ENCODE measurements at places on chromosomes 2 and 18.
A peak's percentile ranks its signal among the peaks of the same experiment; 100 is the strongest.

DNA sequence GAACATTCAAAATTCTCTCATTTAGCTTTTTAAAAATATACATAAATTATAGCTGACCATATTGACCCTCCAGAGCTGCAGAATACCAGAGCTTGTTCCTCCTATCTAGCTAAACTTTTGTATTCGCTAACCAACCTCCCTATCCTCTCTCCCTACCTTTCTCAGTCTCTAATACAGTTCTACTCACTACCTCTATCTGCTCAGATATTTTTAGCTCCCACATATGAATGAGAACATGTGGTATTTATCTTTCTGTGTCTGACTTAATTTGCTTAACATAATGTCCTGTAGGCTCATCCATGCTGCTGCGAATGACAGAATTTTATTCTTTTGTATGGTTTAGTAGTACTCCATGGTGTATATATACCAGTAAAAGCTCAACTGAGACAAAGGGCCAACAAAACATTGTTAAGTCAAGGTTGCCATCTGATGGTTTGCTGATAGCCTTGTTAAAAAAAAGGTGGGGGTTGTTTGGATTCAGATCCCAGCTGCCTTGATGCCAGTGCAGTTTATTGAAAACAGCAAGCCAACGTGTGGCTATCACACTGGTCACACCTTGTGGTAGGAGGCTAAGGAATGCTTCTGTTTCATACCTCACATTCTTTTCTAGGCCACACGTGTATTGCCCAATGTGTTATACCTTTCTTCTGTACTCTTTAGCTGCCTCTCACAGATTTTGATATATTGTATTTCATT is 101.5 kb downstream of the VWA3B start:
- no peak for DNase-seq

- DNase-seq: no peak
These were observed 31.9 kb downstream of the NFATC1 start for GRCh38 chr18:79427368-79428225.

- DNase-seq: no peak
These were observed 15.4 kb upstream of the PMAIP1 start for GRCh38 chr18:59884351-59884750.

- DNase-seq: peak; percentile 52
These were observed 43.0 kb downstream of the KLF7 start for GRCh38 chr2:207122651-207123334.

DNA sequence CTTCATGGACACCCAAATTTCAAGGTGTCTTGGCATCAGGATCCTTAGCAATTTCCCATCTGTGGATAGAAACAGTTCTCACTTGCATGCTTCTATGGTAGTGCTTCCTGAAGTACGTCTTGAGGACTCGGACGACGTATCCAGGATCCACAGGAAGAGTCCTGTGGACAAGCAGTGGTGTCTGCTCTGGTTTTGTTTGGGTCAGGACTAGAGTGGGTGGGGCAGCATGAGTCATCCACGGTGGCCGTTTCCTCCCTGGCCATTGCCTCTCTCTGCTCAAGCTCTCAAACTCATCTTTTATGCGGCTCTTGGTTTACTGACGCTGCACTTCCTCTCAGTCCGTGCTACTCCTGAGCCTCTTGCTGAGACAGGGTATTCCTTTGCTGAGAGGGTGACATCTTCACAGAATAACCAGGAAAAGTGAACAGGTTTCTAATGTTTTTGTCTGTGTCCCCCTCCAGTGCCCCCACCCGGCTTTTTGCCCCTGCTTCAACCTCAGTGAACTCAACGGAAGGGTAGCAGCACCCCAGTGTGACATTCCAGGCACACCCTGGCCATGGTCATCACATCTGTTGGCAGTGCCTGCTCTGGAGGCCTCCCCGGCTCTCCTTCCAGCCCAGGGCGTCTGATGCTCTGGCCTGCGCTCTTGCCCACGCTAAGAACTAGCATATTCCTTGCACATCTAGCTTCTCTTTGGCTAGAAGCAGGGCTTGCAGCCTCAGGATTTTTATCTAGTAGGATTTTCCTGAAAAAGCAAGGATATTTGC is 62.2 kb downstream of the ARMC9 start:
- DNase-seq: peak; percentile 52

GRCh38 chr2:60529785-60530627 is 23.4 kb downstream of the BCL11A start:
- DNase-seq: no peak

GRCh38 chr2:150788426-150789140 is 301.1 kb upstream of the RND3 start:
- no peak for DNase-seq

- DNase-seq: no peak
These were observed 17.9 kb downstream of the PIAS2 start for GRCh38 chr18:46899274-46899948.

GRCh38 chr2:177740700-177741099 is 331.9 kb downstream of the PDE11A start:
- no peak for DNase-seq

DNA sequence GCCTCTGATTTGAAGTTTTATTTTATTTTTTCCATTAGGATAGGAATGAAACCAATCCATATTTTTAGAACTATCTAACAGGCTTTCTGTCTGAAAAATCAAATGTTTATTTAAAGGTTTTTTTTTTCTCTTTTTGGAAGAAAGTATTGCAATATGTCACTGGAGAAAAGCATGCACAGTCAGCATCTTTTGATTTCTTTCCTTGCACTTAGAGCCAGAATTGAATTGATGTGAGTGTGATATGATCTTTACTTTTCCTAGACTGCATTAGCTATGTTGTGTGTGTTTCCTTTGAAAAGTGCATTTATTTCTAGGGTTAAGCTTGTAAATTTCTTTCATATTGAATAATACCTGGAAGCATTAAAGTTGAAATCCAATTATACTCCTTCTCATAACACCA is 87.6 kb downstream of the ASXL3 start:
- DNase-seq: no peak

DNA sequence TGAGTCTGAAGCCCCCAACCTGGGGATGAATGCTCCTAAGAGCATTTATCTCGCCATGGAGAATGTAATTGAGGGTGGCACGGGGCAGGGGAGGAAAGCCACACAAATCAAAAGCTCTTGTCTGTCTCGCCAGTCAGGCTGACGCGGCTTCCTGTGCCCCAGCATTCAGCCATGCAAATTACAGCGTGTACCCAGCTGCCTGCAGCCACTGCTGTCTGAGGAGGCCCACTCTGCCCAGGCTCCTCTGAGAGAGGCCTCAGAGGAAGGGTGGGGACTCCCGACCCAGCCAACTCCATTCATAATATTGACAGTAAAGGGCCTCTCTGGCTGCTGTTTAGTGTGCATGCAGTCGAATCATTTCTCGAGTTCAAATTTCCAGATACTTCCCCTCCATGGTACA is 22.0 kb downstream of the SMAD7 start:
- DNase-seq: peak; percentile 74

- no peak for DNase-seq
These were observed 333.2 kb downstream of the SOX11 start for GRCh38 chr2:6025391-6025790.

DNA sequence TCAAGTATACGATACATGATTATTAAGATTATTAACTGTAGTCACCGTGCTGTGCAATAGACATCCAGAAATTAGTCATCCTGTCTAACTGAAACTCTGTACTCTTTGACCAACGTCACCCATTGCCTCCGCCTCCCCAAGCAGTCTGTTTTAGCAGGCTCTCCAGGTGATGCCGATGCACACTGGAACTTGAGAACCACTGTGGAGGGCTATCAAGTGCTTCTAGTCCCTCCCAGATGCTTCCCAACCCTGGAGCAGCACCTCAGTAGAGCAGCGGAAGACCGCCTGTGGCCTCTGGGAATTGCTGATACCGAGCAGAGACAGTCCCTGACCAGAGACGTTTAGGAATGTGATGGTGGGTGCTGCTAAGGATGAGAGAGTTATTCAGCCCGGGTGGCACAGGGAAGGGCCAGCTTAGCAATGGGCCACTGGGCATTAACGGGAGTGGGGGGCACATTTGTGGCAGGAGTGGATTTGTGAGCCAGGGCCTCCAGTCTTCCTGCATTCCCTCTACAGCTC is 50.7 kb downstream of the LIPG start:
- DNase-seq: no peak

- peak; percentile 77 for DNase-seq
These were observed 117.1 kb upstream of the STPG4 start for GRCh38 chr2:47272031-47272864.

DNA sequence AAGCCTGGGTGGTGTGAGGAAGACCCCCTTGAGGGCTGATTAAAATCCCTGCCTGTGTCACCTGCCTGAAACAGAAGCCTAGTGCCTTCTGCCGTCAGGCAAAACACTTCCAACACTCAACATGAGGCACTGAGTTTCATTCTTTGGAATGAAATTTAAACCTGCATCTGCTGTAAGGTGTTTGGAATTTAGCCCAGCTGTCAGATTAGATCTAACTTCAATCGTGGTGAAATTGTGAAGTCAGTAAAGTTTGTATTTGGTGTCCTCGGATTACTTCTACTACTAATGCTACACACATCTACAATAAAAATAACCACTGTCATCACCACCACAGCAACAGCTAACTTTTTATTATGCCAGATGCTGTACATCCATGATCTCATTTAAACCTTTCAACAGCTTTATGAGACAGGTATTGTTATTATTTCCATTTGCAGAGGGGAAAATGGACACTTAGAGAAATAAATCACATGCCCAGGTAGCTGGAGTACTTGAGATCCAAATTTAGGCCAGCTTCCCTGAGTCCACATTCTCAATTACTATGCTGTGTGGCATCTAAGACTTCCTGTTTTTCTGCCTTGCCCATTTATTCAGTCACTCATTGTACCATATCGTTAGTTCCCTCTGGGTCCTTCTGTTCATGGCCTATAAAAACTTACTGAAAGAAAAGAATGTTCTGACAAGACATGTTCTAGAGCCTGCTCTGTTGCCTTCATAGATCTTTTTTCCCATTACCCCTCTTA is 98.2 kb upstream of the GCFC2 start:
- DNase-seq: no peak

DNA sequence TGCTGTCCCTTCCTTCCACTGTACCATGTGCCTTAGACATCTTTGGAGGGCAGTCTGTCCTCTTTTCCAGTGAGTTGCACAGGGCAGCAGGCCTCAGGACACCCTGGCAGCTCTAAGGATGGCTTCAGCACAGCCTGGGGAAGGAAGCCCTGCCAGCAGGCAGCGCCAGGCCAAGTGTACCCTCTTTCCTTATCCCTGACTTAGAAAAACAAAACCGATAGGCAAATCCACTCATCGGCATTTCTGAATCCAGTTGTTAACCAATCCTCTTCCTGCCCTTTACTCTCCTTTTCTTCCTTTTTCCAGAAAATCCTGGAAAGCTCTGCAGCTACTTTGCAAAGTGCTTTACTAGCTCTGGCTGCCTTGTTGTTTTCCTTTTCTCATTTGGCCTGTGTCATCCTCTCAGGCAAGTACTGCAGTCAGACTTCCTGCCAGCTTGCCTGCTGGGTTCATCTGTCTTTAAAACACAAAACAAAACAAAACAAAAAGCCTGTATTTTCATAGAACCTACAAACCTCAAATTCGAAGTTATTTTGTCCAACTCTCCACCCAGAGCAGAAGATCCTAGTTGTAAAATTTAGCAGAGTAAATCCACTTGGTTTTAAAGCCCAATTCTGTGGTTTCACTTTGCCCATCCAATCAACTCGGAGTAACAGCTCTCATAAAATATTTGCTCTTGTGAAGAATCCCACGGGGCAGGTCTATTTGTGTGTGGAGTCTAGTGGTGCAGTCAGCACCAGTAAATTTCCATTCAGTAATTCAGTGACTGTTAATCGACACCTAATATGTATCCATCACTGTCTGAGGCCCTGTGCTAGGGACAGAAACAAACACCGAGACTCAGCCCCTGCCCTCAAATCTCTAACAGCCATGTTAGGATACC is 45.2 kb downstream of the PCBP1 start:
- no peak for DNase-seq

- no peak for DNase-seq
These were observed 34.7 kb downstream of the C2orf74 start for GRCh38 chr2:61196671-61197070.

DNA sequence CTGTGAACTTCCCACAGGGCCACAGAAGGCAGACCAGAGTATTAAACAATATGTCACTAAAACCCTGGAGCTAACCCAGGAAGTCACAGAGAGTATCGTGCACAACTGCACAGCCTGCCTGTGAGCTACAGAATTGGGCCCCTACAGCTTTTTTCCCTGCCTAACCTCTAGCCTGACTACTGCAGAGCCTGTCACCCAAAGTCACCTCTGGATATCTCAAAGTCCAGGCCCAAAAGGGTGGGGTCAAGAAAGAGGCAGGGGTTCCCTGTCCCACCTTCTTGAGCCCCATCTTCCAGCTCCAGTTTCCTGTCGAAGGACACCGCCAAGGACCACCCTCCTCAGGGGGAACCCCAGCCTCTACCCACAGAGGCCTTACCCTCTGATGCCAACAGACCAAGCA is 13.5 kb downstream of the GAD1 start:
- DNase-seq: peak; percentile 19

DNA sequence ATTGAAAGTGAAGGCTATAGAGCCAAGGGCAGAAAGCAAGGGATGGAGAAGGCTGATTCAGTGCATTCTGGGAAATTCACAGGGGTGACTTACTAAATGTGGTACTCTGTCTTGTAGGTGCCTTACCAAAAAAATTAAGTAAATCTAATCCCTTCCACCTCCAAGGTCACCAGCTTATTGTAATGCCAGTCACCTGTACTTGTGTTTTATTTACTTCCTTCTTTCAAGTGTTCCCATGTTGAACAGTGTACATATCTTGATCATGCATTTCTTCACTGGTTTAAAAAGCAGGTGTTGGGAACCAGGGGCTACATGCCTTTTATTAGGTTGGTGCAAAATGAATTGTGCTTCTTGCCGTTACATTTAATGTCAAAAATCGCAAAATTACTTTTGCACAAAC is 137.0 kb upstream of the ARHGAP28 start:
- no peak for DNase-seq

- DNase-seq: no peak
These were observed 11.4 kb downstream of the SESTD1 start for GRCh38 chr2:179253226-179253625.

GRCh38 chr2:178700922-178701342 is 106.3 kb downstream of the TTN start:
- DNase-seq: peak; percentile 9

DNA sequence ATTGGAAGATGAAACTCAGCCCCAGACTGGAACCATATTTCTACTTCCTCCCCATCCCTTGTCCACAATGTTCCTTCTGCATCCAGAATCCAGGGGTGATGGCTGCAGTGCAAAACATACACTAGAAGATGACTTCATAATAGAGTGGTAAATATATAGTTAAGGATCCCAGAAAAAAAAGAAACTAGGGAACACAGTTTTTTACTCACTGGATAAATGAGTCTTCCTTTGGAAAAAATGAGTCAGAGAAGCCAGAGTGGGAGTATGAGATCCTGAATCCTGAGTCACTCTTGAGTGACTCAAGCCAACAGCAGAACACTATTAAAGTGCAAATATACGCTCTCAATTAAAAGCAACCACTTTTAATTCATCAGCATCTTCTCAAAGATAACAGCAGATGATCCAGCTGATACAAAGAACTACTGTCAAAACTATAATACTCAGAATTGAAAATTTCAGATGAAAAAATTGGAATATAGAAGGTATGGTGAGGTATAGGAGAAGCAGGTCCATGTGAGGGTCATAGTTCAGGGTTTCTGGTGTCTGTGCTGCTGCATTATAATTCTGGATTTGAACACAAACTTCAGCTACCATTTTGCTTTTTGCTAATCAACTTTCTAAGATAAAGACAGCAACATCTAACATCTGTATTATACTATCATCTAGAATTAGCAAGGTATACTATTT is 987.2 kb upstream of the CDH2 start:
- peak; percentile 42 for DNase-seq

- DNase-seq: no peak
These were observed 820.5 kb upstream of the CELF4 start for GRCh38 chr18:38386146-38386545.
